ENCODE measurements at places on chromosomes 3 and 15.

GRCh38 chr15:96353416-96353929 lies 23.0 kb downstream of the NR2F2 start:
- DNase-seq: no peak

DNA sequence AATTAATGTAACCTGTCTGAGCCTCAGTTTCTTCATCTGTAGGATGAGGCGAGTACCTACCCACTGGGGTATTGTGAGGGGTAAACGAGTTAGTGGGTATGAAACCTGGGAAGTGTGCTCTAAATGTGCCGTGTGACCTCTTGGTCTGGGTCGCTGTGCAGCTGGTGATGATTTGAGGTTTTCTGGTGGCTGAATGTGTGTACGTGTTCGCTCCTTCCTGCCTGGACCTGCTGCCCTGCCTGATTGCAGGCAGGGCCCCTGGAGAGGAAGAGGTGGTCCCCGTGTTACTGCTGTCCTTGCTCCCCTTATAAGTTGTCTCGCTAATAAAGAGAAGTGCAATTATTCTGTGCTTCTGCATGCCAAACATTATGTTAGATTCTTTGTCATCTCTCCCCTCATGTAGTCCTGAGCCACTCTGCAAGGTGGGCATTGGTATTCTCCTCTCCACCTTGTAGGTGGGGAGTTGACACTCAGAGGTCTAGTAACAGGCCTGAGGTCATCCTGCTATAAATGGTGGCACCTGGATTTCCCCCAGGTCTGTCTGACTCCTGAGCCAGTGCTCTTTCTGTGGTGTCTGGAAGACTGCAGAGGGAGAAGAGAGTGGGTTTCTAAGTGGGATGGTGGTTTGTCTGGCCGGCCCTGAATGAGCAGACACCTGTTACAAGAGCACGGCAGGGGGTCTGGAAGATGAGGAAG lies 15.7 kb downstream of the PDIA5 start:
- DNase-seq: no peak

- DNase-seq: no peak
These were observed 148.3 kb upstream of the ARHGEF26 start for GRCh38 chr3:153972862-153973261.

- no peak for DNase-seq
These were observed 44.8 kb downstream of the PDE8A start for GRCh38 chr15:85026304-85027032.

- no peak for DNase-seq
These were observed 4.3 kb downstream of the SLCO3A1 start for GRCh38 chr15:91857772-91858171.

GRCh38 chr3:45964139-45964538 lies 20.9 kb downstream of the CXCR6 start:
- no peak for DNase-seq

DNA sequence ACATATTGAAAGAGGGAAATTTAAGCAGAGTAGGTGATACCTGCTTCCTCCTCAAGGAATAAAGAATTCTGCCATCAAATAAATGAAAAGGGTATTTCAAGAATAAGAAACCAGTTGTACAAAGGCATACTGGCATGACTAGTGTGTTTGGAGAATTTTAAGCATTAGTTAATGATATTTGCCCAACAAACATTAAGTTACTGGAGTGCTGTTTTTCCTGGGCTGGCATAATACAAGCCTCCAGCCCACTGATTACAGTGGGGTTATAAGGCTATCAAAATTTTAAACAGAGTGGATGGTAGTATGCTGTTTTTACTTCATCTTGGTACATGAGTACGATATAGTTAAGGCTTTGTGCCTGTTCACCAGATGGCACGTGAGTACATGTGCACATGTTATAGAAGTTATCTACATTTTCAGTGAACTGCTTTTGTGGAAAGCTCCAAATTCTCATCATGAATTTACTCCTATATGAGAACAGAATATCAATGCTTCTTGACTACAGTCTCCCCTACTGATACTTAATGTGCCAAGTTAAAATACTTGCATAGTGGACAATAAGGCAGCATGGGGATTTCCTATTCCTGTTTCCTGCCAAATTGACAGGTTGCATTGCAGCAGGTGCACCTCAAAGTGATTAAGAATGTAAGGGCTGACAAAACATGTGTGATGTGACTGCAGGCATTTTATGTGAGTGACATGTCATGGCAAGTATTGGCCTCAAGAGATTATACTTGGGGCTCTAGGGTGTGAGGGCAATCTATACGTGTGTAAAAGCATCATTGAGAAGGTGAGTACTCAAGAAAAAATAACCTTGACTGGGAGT lies 14.9 kb downstream of the NAALADL2 start:
- no peak for DNase-seq

- DNase-seq: no peak
These were observed 9.8 kb downstream of the DPH3 start for GRCh38 chr3:16254916-16255315.

DNA sequence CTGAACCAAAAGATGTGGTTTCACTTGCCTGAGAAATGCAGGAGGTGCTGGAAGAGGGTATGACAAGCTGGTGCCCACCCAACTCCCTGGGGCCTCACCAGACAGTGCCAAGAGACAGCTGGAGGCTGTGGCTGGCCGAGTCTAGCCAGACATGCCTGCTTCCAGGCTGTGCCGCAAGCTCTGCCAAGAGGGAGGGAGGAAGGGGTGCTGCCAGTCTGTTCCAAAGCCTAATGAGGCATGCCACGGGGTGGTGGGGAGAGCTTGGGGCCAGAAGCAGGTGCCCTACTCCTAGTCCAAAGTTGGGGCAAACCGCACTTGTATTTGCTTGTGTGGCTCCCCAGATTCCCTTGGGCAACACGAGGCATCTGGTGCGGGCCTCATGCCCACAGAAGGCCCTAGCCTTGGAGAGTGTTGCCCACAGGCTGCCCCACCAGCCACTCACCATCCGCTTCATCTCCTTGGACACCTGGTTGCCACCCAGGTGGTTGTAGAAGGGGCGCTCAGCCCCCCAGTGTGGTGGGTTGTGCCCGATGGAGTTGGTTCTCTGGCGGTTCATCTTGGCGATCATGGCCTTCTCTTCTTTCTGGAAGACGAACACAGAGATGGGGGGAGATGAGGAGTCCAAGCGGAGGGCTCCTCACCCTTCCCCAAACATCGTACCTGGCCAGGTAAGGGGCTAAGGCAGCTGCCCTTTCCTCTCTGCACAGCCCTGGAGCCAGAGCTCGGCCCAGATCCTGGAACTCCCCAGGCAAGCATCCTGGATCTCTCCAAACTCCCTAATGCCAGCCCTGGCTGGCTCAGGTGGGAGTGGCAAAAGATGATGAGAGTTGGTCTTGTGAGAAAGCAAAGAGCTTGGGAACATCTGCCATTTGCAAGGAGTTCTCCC lies 123.4 kb downstream of the SEC22A start:
- DNase-seq: no peak

GRCh38 chr15:45201557-45201859 lies 13.7 kb upstream of the SHF start:
- no peak for DNase-seq

GRCh38 chr15:69718436-69718835 lies 265.8 kb downstream of the RPLP1 start:
- DNase-seq: no peak

DNA sequence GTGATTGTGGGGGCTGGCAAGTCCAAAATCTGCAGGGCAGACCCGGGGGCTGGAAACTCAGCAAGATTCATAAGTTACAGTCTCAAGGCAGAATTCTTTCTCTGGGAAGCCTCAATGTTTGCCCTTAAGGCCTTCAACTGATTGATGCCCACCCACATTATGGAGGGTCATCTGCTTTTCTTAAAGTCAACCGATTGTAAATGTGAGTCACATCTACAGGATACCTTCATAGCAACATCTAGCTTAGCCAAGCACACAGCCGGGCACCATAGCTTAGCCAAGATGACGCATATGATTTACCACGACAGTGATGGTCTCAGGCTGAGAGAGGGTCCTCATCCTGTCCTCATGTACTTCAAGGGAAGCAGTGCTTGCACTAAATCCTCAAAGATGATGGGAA lies 43.5 kb downstream of the IDH2 start:
- DNase-seq: no peak

DNA sequence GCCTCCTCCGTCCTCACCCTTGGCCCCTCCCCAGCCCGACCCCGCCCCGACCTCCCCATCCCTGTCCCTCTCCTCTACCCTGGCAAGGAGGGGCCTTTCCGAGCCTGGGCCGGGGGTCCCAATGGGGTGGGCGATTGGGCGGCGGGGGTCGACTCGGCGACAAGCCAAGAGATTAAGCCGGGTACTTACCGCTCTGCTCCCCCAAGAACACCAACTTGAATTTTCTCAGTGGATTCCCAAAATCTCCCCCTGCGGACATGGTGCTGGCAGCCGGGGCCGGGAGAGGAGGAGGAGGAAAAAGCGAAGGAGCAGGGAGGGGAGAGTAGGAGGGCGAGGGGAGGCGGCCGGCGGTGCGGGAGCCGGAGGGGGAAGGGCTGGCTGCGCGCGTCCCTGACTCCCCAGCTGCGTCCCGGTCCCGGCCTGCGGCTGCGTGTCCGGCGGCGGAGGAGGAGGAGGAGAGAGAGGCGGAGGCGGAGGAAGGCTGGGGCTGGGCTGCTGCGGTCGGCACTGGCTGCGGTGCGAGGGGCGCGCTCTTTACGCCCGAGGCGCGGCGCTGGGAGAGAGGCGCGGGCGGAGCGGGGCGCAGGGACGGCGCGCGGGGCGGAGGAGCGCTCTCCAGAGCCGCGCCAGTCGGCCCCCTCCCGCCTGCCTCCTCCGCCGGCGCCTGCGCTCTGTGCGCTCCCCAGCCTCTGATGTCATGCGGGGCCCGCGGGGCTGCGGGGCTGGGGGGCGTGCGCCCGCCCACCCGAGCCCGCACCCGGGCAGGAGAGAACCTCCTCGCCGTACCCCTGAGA lies at the start of gene RAB6B:
Gene RAB6B, minus strand, starts transcription at position 675 of the 794 bp plus-strand sequence. Its CDS starts 416 bp downstream, at position 259.
- DNase-seq: no peak

GRCh38 chr3:127585163-127585812 lies 5.2 kb downstream of the TPRA1 start:
- DNase-seq: no peak

GRCh38 chr3:126309165-126309564 lies 48.0 kb downstream of the KLF15 start:
- no peak for DNase-seq

GRCh38 chr3:155010416-155010815 lies 69.7 kb upstream of the MME start:
- no peak for DNase-seq

GRCh38 chr3:18207226-18207625 lies 217.9 kb downstream of the SATB1 start:
- DNase-seq: no peak
